Ascending aorta (tissue), 2 donors: ENCODE measurements at places on chromosomes 2 and 18.
A peak's percentile ranks its signal among the peaks of the same experiment; 100 is the strongest.

DNA sequence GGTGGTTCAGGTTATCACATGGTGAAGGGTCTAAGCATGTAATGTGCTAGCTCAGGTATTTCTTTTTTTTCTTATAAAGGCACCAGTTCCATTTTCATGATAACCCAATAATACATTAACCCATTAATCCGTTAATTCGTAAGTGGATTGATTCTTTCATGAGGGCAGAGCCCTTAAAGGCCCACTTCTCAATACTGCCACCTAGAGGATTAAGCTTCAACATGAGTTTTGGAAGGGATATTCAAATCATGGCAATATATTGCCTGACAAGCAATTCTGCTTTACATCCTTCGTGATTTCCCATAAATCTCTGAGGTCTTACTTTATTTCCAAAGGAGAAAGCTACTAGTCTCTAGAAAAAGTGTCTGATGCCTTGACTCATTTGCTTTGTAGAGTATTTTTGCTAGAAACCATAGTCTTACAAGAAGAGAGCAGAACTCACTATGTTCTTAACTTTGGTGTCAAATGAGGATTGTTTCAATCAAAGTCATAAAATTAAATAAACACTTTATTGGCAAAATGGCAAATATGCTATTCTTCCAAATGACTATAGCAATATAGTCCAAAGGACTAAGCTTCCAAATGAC lies 271.3 kb downstream of the KCNS3 start:
- no peak for DNase-seq

DNA sequence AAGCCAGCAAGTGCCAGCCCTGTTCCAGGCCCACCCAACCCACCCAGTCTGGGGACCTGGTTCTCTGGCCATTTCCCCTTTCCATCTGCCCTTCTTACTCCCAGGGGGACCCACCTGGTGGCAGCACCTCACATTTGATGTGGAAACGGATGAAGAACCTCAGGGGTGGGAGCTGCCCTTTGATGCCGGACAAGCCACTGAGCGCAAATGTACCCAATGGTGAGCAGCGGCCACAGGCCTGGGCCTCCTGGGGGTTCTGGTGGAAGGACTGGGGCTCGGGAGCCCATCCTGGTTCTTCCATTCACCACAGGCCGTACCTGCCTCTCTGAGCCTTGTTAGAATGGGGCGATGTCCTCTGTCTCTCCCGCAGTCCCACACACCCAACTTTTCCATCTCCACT lies 84.7 kb downstream of the EPAS1 start:
- DNase-seq = peak; percentile 31

GRCh38 chr2:20198001-20198400 lies 26.9 kb downstream of the SDC1 start:
- DNase-seq = no peak

DNA sequence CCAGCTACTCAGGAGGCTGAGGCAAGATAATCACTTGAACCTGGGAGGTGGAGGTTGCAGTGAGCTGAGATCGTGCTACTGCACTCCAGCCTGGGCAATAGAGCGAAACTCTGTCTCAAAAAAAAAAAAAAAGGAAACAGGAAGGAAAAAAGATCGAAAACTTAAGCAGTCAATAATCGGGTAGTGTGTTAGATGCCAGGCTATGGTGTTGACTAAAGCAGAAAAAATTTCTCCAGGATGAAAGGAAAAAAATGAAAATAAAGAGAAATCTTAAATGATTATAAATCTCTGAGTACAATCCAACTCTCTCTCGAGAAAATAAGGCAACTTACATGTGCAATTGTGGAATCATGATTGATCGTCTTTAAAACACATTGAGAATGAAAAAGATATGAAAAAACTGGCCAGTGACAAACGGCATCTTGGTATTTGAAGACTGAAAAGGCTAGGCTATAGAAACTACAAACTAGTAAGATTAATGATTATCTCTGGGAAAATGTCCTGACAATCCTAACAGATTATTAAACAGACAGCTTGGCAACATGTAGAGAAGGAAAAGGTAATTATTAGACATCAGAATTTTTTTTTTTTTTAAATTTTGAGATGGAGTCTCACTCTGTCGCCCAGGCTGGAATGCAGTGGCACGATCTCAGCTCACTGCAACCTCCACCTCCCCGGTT lies 16.3 kb upstream of the EPHA4 start:
- DNase-seq = no peak

DNA sequence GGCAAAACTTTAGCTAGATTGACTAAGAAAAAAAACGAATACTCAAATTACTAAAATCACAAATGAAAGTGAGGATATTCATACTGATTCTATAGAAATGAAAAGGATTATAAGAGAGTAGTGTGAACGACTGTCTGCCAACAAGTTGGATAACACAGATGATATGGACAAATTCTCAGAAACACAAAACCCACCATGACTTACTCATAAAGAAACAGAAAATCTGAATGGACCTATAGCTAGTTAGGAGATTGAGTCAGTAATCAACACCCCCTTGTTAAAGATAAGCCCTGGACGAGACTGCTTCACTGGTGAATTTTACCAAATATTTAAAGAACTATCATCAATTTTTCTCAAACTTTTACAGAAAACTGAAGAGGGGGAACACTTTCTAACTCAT lies 108.8 kb upstream of the TMEM200C start:
- no peak for DNase-seq

- DNase-seq = no peak
These were observed 91.9 kb downstream of the MRO start for GRCh38 chr18:50727721-50728471.

- DNase-seq = peak; percentile 70
These were observed 603 bp downstream of the ATAD2B start for GRCh38 chr2:23926290-23926749.

DNA sequence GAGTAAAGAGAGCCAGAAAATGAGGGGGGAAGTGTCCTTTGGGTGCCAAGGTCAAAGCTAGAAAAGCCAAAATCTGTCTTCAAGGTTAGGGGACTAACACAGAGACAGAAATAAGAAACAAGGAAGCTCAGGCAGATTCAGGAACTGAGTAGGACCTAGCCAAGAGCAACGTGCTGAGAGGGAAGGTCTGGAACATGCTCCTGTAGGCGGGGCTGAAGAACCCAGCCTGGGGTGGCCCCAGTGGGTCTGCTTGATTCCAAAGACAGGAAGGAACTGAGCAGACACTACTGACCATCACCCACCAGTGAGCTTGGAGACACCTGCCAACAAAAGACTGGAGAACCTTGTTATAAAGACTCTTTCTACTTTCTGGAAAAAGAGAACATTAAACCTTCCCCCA lies 105.1 kb downstream of the SP3 start:
- no peak for DNase-seq

DNA sequence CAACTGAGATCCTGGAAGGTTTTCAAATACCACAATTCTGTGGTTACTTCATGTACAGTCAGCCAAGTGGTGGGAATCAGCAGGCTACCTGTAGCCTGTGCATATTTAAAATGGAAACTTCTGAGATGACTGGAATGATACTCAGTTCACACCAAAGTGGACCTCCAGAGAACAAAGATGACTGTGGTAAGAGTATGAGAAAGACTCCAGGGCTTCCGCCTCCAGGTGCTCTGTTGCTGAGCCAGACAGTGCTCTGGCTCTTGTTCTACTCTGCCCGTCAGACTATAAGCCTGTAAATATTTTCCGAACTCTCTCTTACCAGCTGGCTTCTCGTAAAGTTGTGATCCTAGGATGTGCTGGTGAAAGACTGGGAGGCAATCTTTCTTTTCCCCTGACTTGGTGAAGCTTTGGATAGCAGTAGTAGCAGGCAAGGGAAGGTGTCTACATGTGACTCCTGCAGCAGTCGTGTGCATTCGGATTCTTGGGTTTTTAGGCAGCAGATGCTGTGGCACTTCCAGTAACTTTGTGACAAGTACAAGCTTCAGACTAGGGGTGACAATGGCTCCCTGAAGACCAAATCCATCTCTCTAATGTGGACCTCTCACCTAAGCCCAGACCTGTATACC lies 23.1 kb downstream of the ST3GAL5 start:
- DNase-seq = peak; percentile 33

- no peak for DNase-seq
These were observed 220.1 kb downstream of the AGPS start for GRCh38 chr2:177612659-177613058.

DNA sequence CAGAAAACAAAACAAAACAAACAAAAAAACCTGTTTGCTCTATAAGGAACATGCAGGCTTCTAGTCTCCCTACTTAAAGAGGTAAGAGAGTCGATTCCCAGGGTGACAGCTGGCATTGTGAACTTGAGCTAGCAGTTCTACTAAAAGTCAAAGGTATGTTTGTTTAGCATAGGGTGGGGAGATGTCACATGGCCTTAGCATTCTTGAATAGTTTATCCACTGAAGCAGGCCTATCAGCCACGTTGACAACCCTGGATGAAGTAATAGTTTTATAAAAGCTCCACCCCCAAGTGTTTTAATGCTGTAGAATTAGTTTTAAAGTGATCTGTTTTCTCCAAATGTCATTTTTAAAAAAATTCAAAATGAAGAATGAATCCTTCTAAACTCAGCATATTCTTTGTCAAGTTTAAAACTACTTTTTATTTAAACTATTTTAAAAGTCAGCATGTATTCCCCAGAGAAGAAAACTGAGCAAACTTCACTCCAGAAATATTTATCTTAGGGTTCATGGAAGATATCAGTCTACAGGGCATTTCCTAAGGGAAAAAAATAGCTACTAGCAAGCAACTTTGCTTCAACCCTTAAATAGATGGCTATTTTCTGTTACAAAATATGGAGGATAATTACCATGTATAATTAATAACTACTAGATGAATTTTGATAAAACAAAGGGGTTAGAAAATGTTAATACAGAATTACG lies 1.7 kb downstream of the MYOM1 start:
- no peak for DNase-seq

GRCh38 chr2:119190321-119191111 lies 32.0 kb upstream of the C1QL2 start:
- no peak for DNase-seq

GRCh38 chr2:29323961-29324360 lies 208.7 kb downstream of the CLIP4 start:
- DNase-seq = no peak

DNA sequence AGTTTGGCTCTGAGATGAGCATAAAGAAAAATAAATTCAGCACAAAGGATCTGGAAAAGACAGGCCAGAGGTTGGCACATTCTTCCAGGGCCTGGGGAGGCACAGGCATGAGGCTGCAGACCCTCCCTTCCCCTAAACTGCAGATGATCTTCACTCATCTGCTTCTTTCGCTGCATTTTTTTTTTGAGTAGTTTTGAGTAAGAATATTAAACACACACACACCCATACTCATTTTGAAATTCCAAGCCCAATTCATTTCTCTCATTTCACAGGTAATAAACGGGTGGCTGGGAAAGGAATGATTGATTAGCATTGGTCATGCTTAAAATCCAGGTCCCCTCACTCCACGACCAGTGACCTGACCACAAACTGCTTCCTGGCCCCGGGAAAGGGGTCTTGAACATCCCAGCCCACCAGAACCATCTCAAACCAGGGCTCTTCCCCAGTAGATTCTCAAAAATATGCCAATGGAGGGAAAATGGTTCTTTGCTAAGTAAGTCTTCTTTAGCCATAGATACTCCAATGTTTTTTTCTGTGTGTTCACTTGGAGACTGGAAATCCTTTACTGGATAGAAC lies 219.6 kb downstream of the ANAPC1 start:
- no peak for DNase-seq

DNA sequence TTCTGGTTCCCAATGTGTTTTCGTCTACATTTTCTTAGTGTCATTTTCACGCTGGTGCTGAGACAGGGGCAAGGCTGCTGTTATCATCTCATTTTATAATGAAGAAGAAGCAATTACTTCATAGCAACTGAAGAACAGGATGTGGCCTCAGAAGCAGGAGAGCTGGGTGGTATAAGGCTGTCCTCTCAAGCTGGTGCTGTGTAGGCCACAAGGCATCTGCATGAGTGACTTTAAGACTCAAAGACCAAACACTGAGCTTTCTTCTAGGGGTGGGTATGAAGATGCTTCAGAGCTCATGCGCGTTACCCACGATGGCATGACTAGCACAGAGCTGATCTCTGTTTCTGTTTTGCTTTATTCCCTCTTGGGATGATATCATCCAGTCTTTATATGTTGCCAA lies 7.3 kb downstream of the IL36G start:
- no peak for DNase-seq

GRCh38 chr2:219748671-219749570 lies 121.5 kb downstream of the SLC4A3 start:
- no peak for DNase-seq

GRCh38 chr2:12167525-12168317 lies 421.3 kb downstream of the LPIN1 start:
- no peak for DNase-seq

- no peak for DNase-seq
These were observed 119.2 kb downstream of the MAPK4 start for GRCh38 chr18:50679056-50679455.

DNA sequence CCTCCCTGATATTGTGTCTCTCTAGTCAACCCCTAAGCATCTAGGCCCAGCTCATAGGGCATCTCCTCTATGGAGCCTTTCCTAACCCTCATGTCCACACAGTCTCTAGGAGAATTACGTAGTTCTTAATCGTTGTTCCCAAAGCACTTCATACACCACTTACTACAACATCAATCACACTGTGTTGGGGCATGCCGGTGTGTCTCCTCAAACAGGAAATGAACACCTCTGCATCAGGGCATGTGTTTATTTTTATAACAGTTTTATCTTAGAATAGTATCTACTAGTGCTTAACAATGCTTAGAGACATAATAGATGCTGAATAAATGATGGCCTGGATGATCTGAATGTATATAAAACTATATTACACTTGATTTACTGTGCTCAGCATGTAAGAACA lies 19.7 kb downstream of the CYP1B1 start:
- DNase-seq = no peak

GRCh38 chr18:61556862-61557261 lies 223.6 kb downstream of the CDH20 start:
- no peak for DNase-seq

GRCh38 chr18:25853691-25854433 lies 236.6 kb downstream of the SS18 start:
- no peak for DNase-seq

- no peak for DNase-seq
These were observed 16.1 kb upstream of the VPS54 start for GRCh38 chr2:64035072-64035942.

DNA sequence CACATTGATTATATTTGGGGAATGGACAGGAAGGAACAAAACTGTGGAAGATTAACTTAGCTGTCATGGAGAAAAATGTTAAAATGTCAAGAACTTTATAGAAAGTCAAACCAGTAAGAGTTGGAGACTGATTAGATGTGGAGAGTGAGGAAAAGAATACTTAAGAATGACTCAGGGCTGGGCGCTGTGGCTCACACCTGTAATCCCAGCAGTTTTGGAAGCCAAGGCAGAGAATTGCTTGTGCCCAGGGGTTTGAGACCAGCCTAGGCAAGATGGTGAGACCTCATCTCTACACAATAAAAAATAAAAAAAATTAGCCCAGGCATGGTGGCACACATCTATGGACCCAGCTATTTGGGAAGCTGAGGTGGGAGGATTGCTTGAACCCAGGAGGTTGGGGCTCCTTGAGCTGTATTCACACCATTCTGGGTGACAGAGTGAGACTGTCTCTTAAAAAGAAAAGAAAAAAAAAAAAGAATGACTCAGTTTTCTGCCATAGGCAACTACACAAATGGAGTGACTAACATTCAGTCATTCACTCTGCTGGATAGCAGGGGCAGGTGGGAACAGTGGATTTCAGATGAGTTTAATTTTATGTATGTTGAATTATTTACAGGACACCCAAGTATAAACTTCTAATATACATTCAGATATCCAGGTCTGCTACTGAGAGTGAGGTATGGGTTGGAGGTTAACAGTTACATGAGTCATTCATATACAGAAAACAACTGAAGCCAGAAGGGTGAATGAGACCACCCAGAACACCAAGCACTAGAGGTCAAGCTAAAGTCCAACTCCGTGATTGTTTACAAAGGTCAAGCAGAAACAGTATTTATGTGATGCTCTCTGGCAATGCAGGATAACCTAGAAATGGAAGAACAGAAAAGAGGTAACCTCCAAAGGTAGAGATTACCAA lies 33.9 kb downstream of the ORC2 start:
- DNase-seq = no peak
